Esophagus squamous epithelium (tissue), 5 donors: ENCODE measurements at places on chromosomes 7 and 10. TPM values are rescaled to one million over a fixed set of nuclear protein-coding genes. Genes with fewer than 3 reads are reported as not detected.

Gene COL13A1
- total RNA-seq, result 2.0 TPM

Gene FFAR4
- not detected for total RNA-seq

Gene PLEKHS1
- 0.82 TPM for total RNA-seq

Gene HMX3
- total RNA-seq, result not detected

Gene PRTFDC1
- 1.5 TPM for total RNA-seq

Gene GLUD1
- total RNA-seq, result 126 TPM

Gene NPTX2
- total RNA-seq, result 3.1 TPM

Gene TTYH3
- 9.4 TPM for total RNA-seq

Gene POLD2
- 93.9 TPM for total RNA-seq

Gene THNSL1
- 1.0 TPM for total RNA-seq

Gene VSTM2A
- total RNA-seq, result not detected
